ENCODE measurements at places on chromosomes 11 and 22.

GRCh38 chr11:26708736-26709456 is 13.0 kb downstream of the SLC5A12 start:
- no peak for DNase-seq

- DNase-seq = no peak
Observed at GRCh38 chr11:127651888-127652221, 651.3 kb upstream of the KIRREL3 start.

DNA sequence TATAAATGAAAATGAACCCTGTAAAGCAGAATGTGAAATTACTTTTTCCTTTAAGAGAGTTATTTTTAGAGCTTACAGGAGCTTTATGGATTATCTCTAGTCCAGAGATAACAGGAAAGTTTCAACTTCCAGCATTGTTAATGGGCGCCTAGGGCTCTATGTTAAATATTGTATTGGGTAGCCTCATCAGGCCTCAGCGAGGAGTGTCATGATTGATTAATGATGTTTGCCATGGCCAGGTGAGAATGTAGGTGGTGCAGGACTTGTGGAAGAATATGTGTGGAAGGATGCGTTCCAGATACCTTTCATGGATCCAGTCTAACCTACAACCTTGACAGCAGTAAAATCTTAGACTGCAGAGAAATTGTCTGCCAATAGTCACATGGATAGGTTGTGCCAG is 50.6 kb downstream of the ME3 start:
- DNase-seq = no peak

DNA sequence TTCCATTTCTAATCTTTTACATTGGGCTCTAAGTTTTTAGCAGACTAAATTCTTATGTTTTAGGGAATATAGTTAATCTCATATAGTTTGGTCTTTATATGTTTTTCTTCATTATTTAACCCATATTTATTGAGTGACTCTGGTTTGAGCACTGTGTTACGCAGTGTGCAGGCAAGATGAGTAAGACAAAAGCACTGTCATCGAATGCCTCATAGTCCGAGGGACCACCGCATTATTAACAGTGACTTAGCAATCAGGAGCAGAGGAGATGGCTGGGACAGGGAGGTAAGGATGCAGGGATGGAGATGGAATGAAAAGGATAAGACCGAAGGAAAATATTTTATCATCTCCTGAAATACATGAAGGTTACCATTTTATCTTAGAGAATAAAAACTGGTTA is 65.2 kb upstream of the CTSC start:
- no peak for DNase-seq

DNA sequence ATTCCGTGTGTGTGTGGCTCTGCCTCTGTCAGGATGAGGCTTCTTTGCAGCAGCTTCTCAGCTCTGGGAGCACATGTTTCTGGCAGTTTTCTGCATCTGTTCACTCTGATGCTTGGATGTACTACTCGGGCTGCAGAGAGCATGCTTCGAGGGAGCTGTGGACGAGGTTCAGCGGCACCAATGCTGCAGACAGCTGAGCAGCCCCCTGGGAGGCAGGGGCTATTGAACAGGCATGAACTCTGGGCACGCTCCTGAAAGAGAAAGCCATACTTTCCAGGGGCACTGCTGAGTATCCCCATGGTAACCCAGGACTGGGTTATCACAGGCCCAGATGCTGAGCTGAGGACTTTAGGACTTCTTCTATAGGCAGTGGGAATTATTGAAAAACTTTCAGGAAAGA is 33.8 kb downstream of the ADAMTS8 start:
- DNase-seq = no peak

DNA sequence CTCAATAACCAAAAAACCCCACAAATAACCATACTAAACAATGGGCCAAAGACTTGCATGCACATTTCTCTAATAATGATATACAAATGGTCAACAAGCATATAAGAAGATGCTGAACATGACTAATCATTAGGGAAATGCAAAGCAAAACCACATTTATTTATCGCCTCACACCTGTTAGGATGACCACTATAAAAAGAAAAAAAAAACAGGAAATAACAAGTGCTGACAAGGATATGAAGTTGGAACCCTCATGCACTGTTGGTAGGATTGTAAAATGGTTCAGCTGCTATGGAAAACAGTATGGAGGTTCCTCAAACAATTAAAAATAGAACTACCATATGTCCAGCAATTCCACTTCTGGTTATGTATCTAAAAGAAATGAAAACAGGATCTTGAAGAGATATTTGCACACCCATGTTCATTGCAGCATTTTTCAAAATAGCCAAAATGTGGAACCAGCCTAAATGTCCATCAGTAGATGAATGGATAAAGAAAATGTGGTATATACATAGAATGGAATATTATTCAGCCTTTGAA is 66.2 kb downstream of the AMBRA1 start:
- no peak for DNase-seq

- no peak for DNase-seq
Observed at GRCh38 chr11:72378704-72379383, 55.5 kb downstream of the CLPB start.

DNA sequence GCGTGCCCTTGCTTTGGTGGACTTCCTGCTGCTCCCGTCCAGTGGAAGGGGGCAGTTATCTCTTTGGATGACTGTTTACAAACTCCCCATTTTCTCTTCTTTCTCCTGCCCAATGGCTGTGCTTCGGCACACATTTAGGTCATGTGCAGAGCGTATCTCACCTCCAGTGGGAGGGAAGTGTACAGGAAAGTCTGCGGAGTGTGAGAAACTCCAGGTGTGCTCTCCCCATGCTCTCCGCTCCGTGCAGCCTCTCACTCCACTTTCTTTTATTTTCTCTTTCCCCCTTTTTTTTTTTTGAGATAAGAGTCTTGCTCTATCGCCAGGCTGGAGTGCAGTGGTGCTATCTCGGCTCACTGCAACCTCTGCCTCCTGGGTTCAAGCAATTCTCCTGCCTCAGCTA is 11.9 kb upstream of the TEF start:
- no peak for DNase-seq

DNA sequence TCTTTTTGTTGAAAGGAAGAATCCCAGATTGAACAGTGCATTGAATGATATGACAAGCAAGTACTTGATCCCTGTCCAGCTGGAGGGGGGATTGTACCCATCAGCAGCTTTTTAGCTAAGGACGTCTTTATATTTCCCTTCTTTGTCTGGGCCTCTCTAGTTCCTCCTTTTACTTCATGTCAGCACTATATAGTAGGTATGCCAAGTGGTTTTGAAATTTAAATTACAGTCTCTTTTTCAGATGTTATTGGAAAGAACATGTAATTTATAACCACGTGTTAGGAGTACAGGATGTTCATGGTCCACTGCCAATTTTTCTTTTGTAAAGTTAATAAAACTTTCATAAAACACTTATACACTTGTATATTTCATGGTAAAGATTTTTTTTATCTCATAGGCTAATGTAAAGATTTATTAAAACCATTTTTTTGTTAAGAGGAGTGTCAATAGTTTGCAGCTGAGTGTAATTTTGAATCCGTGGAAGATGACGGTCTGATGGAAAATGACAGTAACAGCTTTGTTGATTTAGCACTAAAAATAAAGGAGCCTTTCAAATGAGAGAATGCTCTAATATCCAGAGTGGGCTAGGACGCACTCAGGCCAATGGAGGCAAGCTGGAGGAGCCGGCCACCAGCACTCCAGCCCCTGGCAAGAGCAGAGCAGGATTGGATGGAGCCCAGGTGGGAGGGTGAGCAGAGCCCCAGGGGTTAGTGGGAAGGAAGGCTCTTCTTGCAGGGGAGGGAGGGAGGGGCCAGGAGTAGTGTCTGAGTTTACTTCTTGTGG is 488.3 kb downstream of the INSC start:
- DNase-seq = no peak

- peak; percentile 57 for DNase-seq
Observed at GRCh38 chr11:46537537-46538295, 56.1 kb downstream of the AMBRA1 start.

DNA sequence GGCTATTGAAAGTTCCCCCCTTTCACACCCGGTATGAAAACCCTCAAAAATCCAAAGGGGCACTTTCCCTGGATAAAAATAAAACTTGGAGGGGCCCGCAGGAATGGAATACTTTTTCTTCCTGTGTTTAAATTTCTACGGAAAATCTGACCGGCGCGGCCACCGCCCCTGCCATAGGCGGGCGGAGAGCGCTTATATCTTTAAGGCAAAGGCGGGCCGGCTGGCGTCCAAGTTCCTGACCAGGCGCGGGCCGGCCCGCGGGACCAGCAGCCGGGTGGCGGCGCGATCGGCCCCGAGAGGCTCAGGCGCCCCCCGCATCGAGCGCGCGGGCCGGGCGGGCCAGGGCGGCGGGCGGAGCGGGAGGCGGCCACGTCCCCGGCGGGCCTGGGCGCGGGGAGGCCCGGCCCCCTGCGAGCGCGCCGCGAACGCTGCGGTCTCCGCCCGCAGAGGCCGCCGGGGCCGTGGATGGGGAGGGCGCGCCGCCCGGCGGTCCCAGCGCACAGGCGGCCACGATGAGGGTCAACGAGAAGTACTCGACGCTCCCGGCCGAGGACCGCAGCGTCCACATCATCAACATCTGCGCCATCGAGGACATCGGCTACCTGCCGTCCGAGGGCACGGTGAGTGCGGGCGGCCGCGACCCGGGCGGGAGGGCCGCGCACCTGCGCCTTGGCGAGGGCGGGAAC is at the start of gene ANO1:
TSS of gene ANO1 (plus strand) at position 223 of the 686 bp plus-strand sequence. CDS start at position 513, 290 bp downstream.
- no peak for DNase-seq

All from GDM1 (cell line).